ENCODE measurements at places on chromosomes 13 and 19.

GRCh38 chr19:28036486-28036885 is 1176.5 kb downstream of the UQCRFS1 start:
- no peak for DNase-seq

DNA sequence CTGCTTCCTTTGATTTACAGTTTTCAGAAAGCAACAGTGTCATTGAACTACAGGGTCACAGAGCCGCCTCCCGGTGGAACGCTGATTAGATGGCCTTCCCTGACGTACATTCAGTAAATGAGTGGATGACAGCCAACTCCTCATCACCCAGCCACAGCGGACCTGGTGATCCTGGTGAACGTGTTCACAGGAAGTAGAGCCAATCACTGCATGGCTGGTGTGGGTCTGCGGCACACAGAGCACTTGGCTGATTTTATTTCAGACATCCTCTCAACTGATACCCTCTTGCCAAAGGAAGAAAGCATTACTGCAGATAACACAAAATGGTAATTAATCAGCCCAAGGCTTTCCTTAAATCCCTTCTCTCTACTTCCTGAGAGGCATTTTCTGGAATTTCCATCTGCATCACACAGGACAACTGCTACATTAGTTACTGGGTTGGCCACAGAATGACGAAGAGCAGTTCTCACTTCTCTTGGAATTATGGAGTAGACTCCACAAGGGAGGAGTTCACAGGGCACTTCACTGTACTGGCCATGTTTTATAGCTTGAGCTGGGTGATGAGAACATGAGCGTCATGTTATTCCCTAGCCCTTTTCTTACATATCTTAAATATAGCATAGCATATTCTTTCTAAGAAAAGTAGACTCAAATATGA is 84.0 kb upstream of the SLC7A1 start:
- DNase-seq = no peak

DNA sequence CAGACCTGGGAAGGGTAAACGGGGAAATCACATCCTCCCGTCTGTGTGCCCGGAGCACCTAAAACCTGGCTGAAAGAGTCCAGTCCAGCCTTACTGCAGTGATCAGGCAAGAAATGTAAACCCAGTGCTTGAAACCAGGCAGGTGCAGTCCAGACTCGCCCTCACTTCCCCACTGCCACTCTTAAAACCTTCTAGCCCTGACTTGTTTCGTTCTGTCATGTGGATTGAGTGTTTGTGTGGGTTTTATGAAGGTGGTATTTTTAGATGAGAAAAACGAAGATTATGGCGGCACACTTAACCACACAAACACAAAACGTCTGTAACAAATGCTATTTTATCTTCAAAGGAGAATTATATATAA is 839 bp upstream of the CKAP2 start:
- peak; percentile 56 for DNase-seq

DNA sequence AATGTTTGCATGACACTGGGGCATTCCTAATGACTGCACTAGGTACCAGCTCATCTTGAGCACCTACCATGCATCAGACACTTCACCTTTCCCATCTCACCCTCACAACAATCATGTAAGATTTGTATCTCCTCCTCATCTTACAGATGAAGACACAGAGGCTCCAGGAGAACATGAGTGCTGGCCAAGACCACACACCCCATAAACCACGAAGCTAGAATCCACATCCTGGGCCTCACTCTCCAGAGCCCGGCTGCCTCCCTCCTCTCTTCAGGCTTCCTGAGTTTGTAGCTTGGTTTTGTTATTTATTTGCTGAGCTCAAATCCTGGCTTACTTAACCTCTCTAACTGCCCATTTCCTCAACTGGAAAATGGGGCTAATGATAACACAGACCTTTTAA is 25.9 kb downstream of the FAM216B start:
- no peak for DNase-seq

DNA sequence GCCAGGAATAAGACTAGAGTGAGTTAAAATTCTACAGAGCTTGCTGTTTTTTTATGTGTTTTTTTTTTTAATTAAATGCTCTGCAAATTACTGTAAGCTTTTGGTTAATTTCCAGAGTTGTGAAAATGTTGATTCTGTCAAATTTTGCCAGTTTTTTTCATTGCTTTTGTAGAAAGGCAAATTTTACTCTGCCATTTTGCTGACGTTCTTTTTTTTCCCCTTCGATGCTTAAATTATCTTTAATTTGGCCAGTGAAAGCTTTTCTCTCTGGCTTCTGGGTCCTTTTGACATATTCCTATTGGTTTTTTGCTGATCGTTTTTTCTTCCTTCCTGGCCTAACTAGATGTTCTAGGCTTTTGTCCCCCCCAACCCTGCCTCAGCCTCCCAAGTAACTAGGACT is 23.8 kb upstream of the EVI5L start:
- DNase-seq = no peak

GRCh38 chr13:23919006-23919405 is 21.7 kb upstream of the C1QTNF9B start:
- no peak for DNase-seq

- no peak for DNase-seq
Measured at GRCh38 chr13:46639033-46639981, 86.3 kb downstream of the LRCH1 start.

DNA sequence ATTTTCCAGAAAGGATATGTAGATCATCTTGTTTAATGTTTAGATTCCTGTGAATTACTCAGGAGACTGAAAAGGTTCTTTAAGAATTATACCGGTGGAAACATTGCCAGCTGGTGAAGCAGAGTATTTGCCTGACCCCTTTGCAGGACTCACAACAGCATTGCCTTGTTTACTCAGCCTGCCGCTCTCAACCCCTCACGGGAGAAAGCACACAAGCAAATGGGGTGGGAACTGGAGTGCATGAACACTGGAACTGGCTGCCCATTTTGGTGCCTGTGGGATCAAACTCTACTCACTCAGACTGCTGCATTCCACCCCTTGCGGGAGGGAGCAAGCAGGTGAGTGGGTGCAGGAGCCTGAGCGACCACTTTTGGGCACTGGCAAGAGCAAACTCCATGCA is 804.7 kb upstream of the SLITRK1 start:
- no peak for DNase-seq

- peak; percentile 31 for DNase-seq
Measured at GRCh38 chr19:53906211-53907192, 2.6 kb upstream of the CACNG7 start.

GRCh38 chr13:52053460-52053859 is 29.0 kb downstream of the UTP14C start:
- DNase-seq = no peak

DNA sequence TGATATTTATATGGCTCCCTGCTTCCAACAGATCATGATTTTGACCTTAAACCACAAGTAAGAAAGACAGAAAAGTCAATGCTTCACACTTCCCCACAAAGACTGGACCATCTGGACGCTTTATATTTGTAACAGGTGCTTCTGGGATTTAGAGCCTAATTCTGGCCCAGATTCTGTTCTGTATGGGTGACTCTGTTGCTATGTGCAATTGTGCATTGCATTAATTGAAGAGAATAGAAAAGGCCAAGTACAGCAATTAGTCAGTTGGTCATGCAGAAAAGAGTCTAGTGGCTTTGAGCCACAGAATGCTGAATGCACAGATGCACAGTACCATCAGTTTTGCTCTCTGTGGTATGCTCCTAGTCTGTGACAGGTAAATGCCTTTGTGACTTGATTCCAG is 657.4 kb upstream of the ATXN8OS start:
- DNase-seq = no peak
